NCI-H2081 (cell line): ENCODE measurements at places on chromosomes 4 and X.

GRCh38 chr4:104905546-104905945 is 241.1 kb upstream of the TET2 start:
- no peak for DNase-seq

- no peak for DNase-seq
Observed at GRCh38 chrX:153836921-153837320, 6.6 kb upstream of the PDZD4 start.

GRCh38 chr4:8675383-8675782 is 82.8 kb downstream of the CPZ start:
- no peak for DNase-seq

DNA sequence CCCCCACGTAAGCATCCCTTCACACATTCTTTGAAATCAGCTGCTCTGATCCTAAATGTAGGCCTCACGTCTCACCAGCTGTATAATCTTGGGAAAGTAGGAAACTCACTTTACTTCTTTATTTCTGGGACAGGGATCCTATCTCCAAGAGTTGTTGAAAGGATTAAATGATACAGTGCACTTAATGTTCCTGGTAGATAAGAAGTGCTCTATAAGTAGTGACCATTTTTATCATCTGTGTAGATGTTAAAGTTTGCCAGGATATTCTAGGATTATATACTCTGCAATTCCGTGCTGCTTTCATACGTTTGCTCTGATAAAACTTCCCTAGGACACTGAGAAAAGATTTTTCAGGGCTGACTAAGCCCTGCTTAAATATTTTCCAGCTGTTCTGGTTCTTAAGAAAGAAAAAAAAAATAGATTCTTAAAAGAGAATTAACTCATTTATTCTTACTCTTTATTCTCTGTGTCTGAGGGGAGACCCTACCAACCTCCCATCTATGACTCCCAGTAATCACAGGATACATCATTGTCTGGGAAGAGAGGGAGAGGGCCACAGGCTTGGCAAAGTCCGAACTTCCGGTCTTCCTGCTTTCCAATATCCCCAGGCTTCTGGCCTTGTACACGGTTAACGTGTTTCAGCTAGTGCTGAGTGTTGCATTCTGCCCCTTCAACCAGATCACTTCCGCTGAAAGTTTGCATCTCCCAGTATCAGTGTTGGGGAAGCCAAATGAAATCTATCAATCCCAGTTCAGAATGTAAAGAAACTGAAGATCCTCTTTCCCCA is 269.2 kb downstream of the TRIML1 start:
- no peak for DNase-seq

DNA sequence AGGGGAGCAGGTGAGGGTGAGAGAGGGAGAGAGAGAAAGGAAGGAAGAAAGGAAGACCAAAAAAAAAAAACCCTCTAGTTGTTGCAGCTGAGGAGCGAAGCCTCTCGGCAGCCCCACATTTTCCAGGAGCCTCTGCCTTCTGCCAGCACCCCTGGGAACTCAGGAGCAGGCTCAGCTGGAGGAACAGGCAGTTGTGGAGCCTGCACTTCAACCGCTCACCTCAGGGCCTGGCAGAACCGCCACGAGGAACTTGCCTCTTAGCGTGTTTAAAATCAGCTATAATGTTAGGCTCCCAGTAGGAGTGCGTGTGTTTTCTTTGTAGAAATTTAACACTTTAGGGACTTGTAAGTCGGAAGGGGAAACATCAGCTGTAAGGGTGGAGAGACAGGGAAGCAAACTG is 65.7 kb downstream of the SEL1L3 start:
- DNase-seq: no peak

DNA sequence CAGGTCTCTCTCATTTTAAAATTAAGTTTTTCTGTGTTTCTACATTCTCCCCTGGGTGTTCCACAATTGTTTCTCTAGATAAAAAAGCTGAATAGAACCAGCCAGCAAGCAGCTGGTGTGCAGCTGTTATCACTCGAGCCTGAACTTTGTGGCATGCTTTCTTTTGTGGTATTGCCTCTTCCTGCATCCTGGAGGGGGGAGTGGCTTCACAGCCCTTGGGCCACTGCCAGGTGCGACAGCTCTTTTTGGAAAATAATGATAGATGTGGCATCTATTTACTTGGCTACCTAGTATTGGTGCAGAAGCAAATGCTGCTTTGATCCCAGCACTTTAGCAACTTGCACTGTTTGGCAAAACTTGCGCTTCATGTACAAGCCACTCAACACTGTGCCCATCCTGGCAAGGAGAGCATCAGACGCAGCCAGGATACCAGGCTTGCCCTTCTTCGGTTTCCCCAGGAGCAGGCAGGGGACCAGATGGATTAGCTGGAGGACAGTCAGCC is 69.4 kb downstream of the HMGB2 start:
- DNase-seq: peak; percentile 81

GRCh38 chrX:123060986-123061385 is 123.1 kb upstream of the GRIA3 start:
- DNase-seq: no peak

DNA sequence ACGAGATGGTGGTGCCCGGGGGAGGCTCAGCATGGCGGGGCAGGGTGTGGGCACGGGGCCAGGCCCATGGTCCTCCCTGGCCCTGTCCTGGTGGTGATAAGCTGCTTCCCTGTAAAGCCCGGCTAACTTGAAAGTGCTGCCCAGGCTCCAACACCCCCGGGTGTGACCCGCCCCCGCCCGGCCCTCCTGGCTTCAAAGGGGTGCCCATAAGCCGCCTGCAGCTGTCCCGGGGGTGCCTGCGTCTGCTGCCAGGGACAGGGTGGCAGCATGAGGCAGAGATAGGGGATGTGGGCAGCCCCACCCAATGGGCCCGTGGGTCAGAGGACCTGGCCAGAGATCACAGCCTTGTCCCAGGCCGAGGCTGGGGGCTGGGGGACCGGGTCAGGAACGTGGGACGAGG is 18.1 kb downstream of the FGFRL1 start:
- no peak for DNase-seq

DNA sequence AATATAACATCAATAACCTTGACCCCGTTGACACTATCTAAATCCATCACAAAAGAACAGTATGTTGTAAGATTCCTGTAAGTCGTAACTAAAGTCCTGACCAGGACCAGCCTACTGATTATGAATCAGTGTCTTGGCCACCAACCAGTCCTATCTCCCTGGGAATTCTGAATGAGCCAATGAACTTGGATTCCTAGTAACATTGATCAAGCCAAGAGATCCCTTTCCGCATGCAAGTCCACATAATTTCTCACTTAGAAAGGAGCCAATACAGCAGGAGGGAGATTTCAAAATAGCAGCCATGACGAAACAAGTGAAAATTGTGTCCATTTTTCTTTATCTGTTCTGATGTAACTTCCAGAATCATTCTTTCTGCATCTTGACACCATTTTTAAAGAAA is 9.5 kb downstream of the XPNPEP2 start:
- no peak for DNase-seq

GRCh38 chrX:45667666-45668065 is 467.0 kb upstream of the DIPK2B start:
- DNase-seq: no peak

DNA sequence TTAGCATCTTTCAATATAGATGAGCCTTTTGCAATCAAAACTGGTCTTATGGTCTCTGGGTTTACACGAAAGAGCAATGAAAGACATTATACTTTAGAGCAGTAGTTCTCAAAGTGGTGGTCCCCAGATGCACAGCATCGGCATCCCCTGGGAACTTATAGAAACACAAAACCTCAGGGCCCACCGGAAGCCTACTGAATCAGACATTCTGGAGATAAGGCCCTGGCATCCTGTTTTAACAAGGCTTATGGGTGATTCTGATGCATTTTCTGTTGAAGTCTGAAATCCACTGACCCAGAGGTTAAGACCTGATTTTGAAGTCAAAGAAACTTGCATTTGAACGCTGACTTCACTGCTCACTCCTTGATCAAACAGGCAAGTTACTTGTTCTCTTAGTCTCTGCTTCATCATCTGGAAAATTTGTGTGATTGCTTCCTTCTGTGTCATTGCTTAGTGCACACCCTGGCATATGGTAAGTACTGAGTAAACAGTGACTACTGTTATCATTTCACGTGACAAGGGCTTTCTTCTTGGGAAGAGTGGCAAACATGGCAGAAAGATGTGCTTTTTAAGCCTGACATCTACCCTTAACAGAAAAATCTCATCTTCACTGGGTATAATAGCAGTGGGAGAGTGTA is 14.5 kb downstream of the CHRNA9 start:
- no peak for DNase-seq

- no peak for DNase-seq
Observed at GRCh38 chr4:76074993-76075600, 588 bp downstream of the ART3 start.

GRCh38 chr4:128440923-128441322 is 153.3 kb upstream of the PGRMC2 start:
- DNase-seq: no peak

DNA sequence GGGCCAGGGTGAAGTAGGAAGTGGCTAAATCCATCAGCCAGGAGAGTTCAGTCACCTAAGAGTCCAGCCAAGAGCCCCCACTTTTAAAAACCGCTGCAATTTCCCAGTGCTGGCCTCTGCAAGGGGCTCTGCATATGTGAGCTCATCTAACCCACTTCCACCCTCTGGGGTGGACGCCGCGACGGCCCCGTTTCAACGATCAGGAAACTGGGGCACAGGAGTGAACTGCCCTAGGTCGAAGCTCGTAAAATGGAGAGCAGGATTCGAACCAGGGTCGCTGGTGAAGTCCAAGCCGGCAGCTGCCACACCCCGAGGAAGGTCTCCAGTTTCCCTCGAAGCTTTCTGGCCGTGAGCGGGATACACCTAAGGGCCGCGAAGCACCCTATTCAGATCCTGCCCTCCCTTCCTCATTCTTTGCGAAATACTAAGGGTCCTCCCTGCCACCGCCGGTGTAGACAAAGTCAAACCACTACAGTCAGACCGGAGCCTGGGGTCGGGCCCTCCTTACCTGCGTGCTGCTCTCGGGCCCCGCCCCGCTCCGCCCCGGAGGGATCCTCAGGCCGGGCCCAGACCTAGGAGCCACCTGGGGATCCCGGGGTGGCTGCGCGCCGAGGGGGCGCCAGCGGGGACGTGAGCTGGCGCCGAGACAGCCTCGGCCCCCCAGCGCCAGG is 446 bp downstream of the EVC2 start:
- no peak for DNase-seq

DNA sequence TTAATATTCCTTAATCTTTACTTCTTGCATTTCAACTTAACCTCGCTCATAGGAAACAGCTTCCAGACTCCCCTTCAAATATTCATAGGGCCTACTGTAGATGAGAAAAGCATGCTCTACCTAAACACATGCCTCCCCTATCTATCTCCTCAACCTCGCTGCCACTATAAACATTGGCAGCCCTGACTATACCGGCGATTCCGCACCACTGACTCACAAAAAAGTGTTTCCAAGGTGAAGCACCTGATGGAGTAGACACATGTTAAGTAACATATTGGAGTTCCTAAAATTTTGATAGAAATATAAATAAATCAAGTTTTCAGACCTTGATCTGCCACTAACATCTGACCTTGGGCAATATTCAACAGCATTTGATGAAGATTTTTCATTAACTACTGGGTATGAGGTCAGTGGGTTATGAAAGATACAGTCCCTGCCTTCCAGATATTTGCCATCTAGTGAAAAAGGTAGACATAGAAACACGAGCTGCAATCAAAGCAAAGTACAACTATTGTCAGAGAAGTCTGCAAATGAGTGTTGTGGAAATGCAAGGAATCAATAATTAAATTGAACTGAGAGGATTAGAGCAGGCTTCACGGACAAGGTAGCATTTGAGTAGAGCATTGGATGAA is 184.2 kb downstream of the MAML3 start:
- no peak for DNase-seq

GRCh38 chr4:187103351-187103750 is 379.7 kb upstream of the FAT1 start:
- peak; percentile 77 for DNase-seq

- DNase-seq: no peak
Observed at GRCh38 chrX:141642979-141643378, 53.5 kb downstream of the SPANXA2 start.

DNA sequence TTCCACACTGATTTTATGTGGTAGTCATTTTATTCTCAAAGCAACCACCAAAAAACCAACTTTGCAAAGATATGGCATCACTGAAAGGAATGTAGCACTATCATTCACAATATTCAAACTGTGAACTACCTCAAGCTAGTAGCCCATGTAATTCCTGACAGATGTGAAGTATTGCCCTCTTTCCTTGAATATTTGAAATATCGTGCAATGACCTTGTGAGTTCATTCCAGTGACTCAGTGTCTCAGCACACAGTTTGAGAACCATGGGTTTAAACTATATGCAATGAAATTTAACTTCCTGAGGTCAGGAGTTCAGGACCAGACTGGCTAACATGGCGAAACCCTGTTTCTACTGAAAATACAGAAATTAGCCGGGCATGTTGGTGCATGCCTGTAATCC is 20.9 kb upstream of the IQCM start:
- no peak for DNase-seq

DNA sequence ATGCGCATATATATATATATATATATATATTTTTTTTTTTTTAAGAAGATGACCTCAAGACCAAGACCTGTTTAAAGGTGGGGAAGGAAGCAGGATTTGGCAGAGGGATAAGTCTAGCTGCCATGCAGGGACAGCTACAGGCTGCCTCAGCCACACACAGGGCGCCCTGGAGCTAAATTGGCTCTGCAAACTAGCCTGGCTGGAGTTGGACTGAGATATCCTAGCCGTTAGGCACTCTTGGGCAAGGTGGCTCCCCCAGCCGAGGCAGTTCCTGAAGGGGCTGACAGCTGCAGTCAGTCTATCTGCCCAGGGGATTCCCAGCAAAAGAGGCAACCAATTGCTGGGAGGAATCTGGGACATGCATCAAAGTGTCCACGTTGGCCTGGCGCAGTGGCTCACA is 21.9 kb downstream of the TRIML1 start:
- no peak for DNase-seq

DNA sequence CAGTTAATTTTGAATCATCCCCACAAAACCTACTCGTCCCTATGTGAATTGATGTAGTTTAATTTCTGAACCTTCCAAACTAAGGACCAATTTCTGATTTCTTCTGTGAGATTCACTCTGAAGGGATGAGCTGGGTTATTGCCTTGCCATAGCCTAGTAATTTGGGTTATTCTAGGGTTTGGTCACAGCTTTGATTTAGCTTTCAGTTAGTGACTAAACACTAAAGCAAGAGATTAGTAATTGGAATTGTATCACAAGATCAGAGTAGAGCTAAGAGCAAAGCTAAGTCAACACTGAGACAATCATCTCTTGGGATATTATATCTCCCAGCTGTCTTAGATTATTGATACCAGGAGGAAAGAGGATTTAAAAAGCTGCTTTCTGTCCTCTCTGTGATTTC is 588.0 kb downstream of the CCSER1 start:
- DNase-seq: no peak

DNA sequence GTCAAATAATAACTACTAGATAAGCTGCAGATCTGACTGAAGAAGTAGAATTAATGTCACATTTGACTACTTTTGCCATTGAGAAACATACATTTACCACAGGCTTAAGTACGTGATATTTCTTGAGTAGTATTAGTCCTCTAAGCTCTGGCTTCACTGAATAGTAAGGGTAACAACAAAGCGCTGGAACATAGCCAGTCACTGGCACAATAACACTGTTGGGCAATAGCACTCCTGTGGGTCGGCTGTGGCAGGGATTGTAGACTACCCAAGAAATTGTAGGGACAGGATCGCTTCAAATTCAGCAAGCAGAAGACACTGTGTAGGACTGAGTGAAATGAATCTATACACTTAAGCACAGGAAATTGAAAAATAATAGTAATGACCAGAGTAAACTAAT is 27.1 kb upstream of the IL15 start:
- no peak for DNase-seq
